Pons (tissue), 1 donor: ENCODE measurements at places on chromosomes 2 and 18.
A peak's percentile ranks its signal among the peaks of the same experiment; 100 is the strongest.

DNA sequence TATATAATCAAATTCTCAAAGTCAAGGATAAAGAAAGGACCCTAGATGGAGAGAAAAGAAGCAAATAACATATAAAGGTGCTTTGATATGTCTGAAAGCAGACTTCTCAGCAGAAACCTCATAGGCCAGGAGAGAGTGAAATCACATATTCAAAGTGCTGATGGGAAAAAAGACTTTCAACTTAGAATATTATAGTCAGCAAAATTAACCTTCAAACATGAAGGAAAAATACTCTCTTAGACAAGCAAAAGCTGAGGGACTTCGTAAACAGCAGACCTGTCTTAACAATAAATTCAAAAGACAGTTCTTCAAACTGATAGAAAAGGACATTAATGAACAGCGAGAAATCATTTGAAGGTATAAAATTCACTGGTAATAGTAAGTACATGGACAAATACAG is 107.2 kb upstream of the KCNH7 start:
- DNase-seq, result no peak

GRCh38 chr2:241314226-241315092 is 1.0 kb downstream of the HDLBP start:
- DNase-seq, result no peak

DNA sequence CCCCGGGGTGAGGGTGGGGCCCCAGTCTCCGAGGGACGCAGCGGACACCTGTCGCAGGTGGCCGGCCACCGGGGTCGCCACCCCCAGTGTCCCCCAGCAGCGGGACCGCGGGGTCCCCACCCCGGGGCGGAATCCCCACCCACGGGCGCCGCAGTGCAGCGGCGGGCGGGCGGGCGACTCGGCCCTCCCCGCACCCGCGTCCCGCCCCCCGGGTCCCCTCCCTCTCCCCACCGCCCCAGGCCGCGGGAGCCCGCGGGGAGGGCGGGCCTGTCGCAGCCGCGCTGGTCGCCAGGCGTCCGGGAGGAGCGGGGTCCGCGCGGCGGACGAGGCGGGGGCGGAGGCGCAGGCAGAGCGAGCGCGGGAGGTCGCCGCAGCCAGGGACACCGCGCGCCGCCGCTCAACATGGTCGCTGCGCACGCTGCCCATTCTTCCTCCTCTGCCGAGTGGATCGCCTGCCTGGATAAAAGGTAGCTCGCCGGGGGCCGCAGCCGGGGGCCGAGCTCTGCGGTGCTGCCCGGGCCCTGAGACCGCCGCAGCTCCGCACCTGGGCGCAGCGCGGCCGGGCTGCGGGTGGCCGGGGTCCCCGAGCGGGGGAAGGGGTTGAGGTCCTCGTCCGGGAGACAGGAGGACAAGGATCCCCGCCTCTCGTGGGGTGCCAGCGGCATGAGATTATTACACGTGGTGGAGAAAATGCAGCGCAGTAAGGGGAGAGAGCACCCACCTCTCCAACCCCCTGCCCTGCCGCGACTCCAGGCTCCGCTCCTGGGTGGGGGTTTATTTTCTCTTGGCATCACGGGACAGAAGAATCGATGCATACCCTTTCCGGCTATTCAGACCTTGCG is at the start of gene RAPGEF4:
RAPGEF4 (plus strand) TSS at position 264 of the 842 bp plus-strand sequence; CDS start at position 403, 139 bp downstream.
- DNase-seq, result no peak

DNA sequence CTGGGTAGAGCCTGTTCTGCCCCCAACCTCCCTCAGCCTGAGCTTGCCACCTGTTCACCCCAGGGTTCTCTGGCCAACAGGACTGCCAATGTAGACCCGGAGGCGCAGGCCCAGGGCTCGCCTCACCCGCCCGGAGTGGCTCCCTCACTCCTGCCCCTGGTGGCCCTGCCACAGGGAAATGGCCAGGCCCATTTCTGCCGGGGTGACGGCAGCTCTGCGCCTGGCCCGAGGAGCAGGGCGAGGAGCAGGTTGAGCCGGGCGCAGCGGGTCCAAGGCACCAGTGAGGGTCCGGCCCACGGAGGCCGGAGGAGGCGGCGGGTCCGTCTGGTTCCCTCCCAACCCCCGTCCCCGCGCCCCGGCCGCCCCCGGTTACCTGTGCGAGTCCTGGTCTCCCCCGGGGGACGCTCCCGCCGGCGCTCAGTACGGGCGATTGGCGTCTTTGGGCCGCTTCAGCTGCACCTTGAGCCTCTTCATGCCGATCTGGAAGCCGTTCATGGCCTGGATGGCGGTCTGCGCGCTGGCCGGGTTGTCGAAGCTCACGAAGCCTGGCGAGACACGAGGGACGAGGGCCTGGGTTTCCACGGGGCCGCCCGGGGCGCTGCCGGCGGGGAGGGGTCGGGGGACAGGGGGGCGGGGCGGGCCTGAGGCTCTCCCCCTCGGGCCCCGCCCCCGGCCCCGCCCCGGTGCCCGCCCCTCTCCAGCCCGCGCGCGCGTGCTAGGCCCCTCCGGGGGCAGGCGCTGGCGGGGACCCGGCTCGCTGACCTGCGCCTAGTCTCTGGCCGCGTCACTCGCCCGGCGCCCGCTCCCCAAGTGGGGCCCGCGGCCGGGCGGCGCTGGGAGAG is 312.0 kb downstream of the CELF4 start:
- no peak for DNase-seq

DNA sequence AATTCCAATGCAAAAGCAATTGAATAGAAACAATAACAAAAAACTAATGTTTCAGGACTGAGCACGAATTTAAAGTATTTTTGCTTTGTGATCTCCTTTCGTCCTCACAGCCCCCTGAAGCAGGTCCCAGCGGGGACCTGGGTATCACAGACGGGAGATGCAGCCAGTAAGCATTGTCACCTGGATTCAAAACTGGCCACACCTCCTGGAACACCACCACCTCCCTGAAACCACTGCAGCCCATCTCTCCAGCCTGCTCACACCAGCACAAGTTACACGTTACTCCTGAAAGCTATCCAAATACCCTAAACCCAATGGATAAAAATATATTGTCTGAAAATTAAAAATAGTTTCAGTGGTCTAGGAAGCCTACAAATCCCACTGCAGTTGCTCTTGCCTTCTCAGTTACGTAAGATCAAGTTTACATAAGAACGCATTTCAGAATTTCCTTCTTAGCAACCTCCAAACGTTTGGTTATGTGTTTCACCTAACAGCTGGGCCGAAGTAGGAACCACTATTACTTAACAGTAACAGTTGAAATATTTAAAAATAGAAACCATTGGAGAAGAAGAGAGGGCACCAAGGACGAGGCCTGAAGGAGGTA is 178.0 kb downstream of the HDAC4 start:
- no peak for DNase-seq

DNA sequence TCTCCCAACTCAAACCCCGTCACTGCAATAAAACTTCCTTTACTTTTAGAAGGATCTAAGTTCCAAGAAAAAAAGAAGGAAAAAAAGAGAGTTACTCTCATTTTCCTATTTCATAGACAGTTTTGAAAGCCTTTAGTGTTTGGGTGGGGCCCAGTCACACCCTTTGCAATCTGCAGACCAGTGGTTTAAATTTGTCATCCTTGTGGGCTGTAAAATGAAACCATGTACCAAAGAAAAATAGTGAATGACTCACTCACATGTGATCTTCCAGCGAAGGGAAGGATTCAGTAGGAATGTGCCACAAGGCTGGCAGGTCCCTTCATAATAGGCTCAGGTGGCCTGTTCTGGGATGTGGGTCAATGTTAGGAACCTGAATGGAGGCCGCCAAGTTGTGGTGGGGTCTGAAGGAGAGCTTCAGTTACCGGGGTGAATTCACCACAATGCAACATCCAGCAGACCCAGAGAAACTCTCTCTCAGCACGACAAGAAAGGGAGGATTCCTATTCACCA is 28.3 kb downstream of the ANXA4 start:
- DNase-seq, result no peak

DNA sequence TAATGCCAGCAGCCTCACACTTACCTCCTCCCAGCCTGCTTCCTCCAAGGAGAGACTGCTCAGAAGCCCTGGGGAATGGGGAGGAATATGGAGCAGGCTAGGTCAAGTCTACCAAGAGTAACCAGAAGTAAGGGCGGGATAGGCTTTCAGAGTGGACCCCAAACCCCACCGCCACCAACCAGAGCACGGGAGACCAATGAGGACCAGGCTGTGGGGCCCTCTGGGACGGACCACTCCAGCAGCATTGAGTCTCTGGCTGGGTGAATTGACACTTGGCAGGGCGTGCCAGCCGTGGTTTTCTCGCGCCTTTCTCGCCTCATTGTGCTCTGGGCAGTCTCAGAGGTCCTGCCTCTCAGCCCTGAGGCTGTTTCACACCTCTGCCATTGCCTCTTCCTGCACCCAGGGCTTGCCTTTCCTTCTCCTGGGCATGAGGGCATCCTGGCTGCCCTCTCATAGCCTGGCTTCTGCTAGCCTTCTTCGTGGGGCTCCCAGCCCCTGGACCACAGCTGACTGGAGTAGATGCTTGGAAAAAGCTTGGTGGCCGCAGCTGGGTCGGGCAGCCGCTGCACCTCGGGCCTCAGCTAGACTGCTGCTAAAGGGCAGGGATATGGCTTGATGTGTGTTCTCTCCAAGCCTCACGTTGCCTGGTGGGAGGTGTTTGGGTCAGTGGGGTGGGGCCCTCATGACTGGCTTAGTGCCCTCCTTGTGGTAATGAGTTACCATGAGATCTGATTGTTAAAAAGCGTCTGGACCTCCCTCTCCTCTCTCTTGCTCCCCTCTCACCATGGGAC is 40.5 kb upstream of the HS6ST1 start:
- DNase-seq, result no peak

- no peak for DNase-seq
Measured at GRCh38 chr2:84778911-84779690, 101.8 kb downstream of the TRABD2A start.

GRCh38 chr18:57754577-57755338 is 48.4 kb downstream of the ATP8B1 start:
- DNase-seq, result no peak

- DNase-seq, result no peak
Measured at GRCh38 chr2:107281637-107282036, 395.7 kb upstream of the ST6GAL2 start.

GRCh38 chr2:68385220-68385906 is 20.3 kb downstream of the PLEK start:
- DNase-seq, result no peak

DNA sequence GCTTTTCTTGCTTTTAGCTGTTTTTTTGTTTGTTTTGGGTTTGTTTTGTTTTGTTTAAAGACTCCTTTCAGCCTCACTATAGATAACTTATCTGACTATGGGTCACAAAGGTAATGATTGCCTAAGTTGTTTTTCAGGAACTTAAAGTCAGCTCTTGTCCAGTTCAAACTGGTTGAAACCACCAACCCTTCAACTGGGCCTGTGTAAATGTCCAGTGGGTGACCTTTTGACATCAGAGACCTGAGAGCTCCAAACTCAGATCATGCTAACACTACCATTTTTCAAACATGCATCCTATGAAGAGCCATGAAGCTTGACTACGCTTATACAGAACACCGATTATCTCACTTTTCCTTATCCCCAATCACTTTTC is 144.6 kb upstream of the RMP24 start:
- DNase-seq, result no peak

- DNase-seq, result no peak
Measured at GRCh38 chr2:144239306-144239705, 280.6 kb downstream of the ZEB2 start.

DNA sequence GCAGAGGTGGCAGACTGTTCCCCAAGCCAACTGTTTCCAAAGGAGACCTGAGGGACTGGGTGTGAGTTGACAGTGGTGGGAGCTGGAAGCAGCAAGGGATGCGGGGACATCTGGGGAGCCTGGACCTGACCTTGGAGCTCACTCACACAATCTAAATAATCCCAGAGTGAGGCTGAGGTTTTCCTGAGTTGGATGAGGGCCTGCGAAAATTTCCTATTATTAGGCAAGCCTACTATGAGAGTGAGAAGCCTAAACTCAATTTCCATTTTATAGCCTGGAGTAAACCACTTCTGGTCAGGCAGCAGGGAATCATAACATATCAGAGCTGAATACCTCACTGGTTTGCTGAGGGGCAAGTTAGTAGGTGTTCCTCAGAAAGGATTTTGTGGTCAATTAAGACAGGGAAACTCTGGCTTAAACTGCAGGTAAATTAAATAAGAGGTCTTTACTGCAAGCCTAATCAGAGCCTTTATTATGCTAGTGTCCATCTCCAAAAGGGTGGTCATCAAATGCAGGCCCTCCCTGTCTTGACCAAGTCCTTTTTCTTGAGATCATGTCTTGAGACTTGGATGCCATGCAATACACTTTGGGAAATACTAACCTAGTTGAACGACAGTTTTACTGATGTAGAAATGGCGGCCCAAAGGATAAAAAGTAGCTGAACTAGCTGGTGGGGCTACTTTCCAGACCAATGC is 1.7 kb upstream of the COX5B start:
- no peak for DNase-seq

DNA sequence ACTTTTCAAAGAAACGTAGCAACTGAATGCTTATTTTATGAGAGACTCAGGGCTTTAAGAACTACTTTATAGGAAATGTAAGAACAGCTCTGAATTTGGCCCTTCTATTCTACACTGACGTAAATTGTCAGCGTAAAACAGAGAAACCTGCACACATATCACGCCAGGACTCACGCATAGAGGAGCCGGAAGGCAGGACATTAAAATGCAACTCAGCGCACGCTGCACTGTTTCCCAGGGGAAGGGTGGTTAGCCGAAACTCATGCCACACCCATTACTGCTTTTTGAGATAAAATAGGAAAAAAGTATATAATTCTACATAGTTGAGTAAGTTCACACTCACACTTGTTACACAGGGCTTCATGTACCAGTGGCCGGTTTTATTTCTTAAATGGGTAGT is 7.4 kb downstream of the TUBB6 start:
- DNase-seq, result no peak

GRCh38 chr2:31523871-31524492 is 56.8 kb downstream of the SRD5A2 start:
- DNase-seq, result peak; percentile 40

DNA sequence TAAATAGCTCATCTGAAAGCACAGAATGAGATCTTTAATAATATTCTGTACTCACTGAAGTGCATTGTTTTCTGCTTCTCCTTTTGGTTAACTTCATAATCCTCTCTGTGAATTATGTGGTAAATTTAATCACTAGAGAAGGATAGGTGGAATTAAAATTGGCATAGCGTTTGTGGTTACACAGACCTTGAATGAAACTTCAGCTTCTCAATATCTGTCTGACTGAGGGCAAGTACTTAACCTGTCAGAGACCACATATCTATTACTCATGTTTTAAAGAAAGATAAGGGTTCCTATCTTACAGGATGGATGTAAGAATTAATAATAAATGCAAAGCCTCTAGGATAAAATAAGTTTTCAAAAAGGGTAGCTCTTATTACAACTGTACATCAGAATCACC is 861.8 kb downstream of the TRIB2 start:
- no peak for DNase-seq

- no peak for DNase-seq
Measured at GRCh38 chr2:10519394-10519740, 71.2 kb upstream of the ODC1 start.

DNA sequence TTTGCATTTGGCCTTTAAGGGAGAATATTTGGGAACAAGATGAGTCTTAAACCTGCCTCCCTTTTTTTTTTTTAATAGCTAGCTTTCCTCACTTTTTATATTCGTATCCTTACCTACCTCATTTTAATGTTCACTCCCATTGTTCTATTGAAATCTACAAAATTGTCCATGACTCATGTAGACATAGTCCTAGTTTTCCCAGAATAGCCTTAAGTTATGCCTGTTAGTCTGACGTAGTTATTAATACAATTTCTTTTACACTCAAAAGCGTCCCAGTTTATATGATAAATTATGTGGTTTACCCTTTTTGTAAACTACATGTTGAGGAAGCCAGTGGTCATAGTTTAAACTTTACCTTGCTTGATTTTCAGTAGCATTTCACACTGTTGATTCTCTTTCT is 73.4 kb downstream of the UBR3 start:
- DNase-seq, result no peak

- no peak for DNase-seq
Measured at GRCh38 chr18:3875961-3876360, 426.0 kb downstream of the TGIF1 start.

- DNase-seq, result no peak
Measured at GRCh38 chr2:42602218-42602875, 33.9 kb downstream of the MTA3 start.
